ENCODE measurements at places on chromosomes 3 and 15.
A peak's percentile ranks its signal among the peaks of the same experiment; 100 is the strongest.

DNA sequence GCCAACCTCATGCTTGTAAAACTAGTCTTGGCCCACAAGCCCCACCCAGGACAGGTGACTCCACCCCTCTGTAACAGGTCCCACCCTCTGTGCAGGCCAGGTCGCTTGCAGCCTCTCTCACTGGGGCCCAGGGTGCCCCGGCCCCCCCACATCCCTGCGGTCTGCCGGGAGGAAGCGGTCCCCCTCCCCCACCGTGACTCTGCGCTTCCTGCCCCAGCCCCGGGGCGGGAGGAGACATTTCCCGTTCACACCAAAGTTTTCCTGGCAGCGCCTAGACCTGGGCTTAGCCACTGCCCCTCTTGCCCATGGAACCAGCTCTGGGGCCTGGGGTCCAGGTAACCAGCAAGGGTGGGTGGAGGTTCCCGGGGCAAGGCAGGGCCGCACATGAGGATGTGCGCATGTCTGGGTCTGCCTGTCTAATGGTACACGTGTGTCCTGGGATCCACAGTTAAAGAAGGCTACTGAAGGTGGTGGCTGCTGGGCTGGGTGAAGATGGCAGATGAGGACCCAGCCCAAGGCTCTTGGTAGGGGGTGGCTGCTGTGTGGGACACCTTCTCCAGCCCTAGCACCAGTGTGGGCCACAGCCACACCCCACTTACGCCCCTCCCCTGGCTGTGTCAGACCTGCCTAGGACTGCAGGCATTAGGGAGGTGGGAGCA, 8.4 kb downstream of the NBEAL2 start:
- no peak for DNase-seq

DNA sequence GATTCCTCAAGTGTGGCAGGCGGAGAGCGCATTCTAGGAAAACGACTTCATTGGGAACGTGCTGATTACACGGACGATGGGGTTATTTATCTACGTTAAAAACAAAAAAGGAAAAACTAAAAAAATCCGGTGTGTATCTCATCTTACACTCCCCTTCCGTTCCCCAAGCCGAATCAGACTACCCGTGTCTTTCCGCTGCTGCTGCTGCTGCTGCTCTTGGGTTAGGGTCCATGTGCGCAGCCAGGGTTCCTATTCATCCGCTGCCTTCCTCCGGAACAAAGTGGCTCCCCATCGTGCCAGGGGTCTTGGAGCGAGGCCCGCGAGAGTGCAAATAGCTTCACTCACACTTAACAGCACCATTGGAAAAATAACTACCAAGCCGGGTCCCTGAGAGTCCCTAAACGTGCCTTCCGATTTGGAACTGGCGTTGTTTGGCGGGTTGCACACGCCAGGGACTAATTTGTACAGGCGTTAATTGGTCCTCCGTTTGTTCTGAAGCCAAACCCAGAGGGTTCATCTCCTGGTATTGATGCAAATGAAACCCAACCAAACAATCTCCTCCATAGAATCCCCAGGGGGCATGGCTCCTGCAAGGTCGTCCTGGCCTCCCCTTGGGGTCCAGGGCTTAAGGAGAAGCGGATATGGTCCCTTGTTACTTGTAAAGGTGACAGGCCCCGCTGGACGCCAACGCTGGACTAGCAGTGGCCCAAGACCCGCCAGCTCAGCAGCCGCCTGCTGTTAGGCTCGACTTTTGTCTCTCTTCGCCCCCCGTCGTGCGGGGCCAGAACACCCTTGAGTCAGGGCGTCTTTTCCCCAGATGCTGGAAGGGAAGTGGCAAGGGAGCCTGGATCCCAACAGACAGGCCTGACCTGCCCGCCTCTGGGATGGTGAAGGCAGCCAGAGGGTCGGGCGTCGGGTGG, 11.0 kb upstream of the ONECUT1 start:
- no peak for DNase-seq

DNA sequence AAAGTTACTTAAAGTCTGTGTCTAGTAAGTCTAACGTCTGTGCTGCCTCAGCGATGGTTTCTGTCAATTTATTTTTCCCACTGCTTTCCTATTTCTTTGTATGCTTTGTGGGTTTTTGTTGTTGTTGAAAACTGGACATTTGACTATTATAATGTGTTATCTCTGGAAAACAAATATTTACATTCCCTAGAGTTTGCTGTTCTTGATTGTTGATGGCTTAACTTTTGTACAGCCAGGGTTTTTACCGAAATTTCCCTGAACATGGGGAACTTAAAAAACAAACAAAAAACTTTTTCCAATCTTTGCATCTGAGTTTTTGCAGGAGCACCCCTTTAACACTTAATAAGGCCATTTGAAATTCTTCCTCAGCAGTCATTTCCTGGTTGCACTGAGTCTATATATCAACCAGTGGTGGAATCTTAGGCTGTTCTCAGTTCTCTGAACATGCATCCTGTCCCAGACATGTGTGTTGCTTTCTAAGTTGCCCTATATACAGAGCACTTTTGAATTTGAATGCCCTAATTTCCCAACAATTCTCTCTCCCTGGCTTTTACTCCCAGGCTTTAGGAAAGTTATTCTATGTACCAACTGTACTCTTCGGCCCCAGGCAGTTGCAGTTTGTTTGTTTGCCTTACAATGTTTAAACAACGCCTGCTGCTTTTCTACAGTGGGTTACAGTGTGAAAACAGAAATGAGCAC, 11.8 kb upstream of the PIAS1 start:
- DNase-seq = no peak

GRCh38 chr3:173685456-173685855, 287.9 kb downstream of the NLGN1 start:
- DNase-seq = peak; percentile 82

GRCh38 chr3:127589600-127590281, 792 bp downstream of the TPRA1 start:
- DNase-seq = no peak

- no peak for DNase-seq
Measured at GRCh38 chr3:172131746-172132145, 92.4 kb downstream of the FNDC3B start.

DNA sequence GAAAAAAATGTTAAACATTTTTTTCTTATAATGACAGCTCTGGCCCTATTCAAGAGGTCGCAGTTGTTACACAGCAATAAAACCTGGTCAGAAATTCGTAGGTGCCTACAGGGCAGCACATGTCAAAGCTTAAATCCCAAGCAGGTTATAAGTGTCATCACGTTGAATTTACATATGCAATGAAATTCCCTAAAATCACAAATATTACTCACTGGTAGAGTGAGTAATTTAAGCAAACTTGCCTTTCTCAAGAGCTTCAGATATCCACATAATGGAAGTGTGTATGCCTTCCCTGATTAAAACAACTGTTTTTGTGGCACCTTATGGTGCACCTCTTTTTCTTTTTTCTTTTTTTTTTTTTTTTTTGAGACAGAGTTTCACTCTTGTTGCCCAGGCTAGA, 90.7 kb upstream of the FNDC3B start:
- no peak for DNase-seq

DNA sequence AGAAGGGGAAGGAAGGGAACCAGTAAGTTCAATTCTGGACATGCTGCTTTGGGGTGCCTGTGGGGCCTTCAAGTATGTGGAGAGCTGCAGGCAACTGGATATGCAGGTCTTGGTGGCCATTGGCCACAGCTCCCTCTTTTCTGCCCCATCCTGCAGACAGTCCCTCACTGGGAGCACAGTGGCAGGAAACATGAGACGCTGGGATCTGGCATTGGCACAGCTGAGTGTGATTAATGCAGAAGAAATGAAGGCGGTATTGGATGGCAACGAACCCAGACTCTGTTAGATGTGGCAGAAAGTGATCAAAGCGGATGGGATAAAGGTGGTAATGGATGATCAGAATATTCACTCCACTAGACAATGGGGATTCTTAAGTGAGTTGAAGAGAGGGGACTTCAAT, 23.2 kb upstream of the VPS8 start:
- DNase-seq = peak; percentile 46

DNA sequence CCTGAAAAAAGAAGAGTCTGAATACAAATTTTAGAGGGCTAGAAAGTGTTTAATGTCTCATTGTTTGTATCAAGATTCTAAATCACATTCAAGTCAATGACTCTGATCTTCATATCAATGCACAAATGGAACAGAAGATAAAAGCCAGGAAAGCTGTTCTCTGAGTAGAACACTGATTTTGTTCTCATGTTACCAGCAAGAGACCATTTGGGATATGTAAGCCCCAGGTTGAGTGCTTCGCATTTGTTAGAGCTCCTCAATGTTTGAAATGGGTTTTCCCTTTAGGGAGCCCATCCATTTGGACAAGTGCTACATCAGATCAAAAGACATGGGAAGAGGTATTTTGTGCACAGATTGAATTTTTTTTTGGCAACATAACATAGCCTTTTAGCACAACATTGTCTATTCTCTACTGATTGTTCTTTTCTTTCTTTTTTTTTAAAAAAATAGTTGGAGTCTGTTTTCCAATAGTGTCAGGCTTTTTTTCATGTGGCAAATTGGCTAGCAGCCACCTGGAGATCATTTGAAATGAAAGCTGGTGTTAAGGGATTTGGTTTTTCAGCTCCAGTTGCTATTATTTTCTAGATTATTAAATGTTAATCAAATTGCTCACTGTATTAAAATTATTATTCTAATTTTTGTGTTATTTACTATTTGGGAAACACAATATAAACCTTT, 74.5 kb upstream of the ZPLD1 start:
- DNase-seq = no peak

- no peak for DNase-seq
Measured at GRCh38 chr3:127077505-127078064, 94.7 kb downstream of the PLXNA1 start.

DNA sequence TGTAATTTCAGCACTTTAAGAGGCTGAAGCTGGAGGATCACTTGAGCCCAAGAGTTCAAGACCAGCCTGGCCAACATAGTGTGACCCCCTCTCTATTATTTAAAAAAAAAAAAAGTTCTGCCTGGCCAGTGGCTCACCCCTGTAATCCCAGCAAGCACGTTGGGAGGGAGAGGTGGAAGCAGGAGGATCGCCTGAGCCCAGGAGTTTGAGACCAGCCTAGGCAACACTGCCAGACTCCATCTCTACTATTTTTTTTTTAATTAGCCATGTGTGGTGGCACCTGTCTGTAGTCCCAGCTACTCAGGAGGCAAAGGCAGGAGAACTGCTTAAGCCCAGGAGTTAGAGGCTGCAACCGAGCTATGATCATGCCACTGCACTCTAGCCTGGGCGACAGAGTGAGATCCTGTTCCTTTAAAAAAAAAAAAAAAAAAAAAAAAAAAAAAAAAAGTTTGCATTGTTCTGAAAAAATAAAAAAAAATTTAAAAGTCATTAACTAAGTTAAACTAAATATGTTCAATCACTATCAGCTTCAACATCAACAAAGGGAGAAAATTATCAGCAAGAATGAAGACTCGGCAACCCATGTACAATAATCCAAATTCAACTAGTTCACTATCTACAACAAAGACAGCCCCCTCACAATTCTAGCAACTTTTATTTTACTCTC, 1.9 kb downstream of the RAF1 start:
- DNase-seq = no peak

- DNase-seq = no peak
Measured at GRCh38 chr3:42544492-42545283, 37.1 kb downstream of the SEC22C start.

- peak; percentile 57 for DNase-seq
Measured at GRCh38 chr3:58487140-58487886, 4.6 kb upstream of the KCTD6 start.

- no peak for DNase-seq
Measured at GRCh38 chr3:195535293-195535692, 7.8 kb downstream of the PPP1R2 start.

GRCh38 chr3:186283651-186284348, 78.2 kb downstream of the DGKG start:
- DNase-seq = peak; percentile 72

DNA sequence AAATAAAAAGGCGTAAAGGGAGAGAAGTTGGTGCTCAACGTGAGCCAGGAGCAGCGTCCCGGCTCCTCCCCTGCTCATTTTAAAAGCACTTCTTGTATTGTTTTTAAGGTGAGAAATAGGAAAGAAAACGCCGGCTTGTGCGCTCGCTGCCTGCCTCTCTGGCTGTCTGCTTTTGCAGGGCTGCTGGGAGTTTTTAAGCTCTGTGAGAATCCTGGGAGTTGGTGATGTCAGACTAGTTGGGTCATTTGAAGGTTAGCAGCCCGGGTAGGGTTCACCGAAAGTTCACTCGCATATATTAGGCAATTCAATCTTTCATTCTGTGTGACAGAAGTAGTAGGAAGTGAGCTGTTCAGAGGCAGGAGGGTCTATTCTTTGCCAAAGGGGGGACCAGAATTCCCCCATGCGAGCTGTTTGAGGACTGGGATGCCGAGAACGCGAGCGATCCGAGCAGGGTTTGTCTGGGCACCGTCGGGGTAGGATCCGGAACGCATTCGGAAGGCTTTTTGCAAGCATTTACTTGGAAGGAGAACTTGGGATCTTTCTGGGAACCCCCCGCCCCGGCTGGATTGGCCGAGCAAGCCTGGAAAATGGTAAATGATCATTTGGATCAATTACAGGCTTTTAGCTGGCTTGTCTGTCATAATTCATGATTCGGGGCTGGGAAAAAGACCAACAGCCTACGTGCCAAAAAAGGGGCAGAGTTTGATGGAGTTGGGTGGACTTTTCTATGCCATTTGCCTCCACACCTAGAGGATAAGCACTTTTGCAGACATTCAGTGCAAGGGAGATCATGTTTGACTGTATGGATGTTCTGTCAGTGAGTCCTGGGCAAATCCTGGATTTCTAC, at the start of gene RARB:
TSS of gene RARB (plus strand) at position 322 of the 847 bp plus-strand sequence. CDS start at position 791, 469 bp downstream.
- DNase-seq = peak; percentile 86

DNA sequence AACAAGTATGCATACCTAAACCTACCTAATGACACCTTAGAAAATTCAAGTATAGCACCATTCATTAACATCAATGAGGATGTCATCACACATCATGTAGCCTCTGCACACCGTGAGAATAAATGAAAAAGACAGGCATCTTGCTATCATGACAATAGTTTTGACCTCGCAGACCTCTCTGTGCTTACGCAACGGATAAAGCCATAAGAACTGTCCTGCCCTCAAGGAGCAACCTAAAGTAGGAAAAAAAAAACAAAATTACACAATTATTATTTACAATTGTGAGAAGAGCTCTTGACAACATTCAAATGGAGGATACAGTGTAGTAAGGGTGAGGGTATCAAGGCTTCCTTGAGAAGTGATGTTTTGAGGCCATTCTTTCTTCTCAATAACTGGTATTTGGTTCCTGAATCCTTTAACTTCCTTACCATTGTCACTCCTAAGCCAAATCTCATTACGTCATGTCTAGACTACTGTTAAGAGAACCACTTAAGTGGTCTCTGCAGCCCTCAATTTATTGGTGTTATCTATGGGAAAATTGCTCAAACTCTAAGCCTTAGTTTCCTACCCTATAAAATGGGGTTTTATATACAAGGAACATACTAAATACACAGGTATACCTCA, 7.0 kb upstream of the SETD5 start:
- DNase-seq = no peak

GRCh38 chr15:65361708-65362459, 15.9 kb downstream of the IGDCC3 start:
- DNase-seq = no peak

- no peak for DNase-seq
Measured at GRCh38 chr3:166270429-166270828, 433.2 kb upstream of the BCHE start.

All from kidney tubule cell (primary cell).